CD4-positive, CD25-positive, alpha-beta regulatory T cell (primary cell): ENCODE measurements at places on chromosomes 1 and 21.

- no peak for DNase-seq
These were observed 11.6 kb downstream of the GNG4 start for GRCh38 chr1:235637756-235638534.

DNA sequence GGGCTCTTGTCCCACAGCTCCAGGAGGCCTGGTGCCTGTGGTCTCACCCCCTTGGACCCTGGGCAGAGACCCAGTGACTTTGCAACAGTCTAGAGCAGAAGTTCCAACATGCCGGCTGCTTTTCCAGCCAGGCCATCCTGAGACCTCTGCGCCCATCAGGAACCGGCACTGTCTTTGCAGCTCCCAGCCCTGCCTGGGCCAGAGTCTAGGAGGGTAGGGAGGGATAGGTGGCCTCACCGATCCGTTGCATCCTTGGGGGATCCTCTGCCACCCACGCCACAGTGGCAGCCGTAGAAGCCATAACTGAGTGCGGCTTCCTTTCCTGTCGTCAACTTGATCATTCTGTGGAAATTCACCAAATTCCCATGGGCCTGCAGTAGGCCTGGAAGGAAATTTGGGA, 1.3 kb downstream of the PLA2G2A start:
- DNase-seq, result no peak

- DNase-seq, result no peak
These were observed 21.3 kb downstream of the COL6A2 start for GRCh38 chr21:46119144-46119636.

DNA sequence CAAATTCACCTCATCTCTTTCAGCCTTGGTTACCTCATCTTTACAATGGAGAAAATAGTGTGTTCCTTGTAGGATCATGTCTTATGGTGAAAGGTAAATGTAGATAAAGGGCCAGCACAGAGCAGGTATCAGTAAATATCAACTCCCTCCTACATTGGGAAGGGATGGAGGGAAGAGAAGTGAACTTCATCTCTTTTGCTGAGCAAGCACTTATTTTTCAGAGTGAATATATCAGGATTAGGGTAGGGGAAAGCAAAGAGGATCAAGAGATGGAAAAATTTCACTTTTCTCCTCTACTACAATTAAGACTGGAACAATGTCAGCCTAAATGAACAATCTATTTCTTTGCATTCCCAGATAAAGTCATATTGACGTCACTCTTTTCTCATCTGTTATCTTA, 193.8 kb upstream of the JUN start:
- DNase-seq, result no peak

- DNase-seq, result no peak
These were observed 3.2 kb upstream of the PROX1 start for GRCh38 chr1:213984387-213985208.

DNA sequence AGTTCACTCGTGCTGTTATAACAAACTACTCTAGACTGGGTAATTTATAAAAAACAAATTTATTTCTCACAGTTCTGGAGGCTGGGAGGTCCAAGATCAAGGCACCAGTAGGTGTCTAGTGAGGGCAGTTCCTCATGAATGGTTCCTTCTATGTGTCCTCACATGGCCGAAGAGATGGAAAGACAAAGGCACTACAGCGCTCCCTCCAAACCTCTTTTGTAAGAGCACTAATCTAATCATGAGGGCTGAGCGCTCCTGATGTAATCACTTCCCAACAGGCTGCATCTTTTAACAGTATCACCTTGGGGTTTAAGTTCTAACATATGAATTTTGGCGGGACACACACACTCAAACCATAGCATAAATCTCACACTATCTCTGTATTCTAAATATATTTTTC, 54.0 kb upstream of the KANK4 start:
- DNase-seq, result no peak

DNA sequence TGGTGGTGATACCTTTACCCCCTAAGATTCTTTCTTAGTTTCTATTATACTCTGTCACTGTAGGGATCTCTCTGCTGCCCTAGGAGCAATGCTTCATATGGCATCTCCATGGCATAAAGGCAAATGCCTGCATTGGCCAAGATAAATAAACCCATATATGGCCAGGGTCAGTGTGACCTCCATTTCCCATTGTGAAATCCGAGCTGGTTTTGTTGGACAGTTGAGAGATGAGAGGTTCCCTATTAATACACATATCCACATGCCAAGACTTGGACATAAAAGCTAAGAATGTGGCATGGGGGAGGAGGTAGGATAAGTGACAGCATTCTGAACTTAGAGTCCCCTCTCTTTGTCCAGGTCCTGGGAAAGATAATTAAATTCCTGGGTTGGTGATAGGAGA, 1.4 kb downstream of the TPM3 start:
- no peak for DNase-seq

DNA sequence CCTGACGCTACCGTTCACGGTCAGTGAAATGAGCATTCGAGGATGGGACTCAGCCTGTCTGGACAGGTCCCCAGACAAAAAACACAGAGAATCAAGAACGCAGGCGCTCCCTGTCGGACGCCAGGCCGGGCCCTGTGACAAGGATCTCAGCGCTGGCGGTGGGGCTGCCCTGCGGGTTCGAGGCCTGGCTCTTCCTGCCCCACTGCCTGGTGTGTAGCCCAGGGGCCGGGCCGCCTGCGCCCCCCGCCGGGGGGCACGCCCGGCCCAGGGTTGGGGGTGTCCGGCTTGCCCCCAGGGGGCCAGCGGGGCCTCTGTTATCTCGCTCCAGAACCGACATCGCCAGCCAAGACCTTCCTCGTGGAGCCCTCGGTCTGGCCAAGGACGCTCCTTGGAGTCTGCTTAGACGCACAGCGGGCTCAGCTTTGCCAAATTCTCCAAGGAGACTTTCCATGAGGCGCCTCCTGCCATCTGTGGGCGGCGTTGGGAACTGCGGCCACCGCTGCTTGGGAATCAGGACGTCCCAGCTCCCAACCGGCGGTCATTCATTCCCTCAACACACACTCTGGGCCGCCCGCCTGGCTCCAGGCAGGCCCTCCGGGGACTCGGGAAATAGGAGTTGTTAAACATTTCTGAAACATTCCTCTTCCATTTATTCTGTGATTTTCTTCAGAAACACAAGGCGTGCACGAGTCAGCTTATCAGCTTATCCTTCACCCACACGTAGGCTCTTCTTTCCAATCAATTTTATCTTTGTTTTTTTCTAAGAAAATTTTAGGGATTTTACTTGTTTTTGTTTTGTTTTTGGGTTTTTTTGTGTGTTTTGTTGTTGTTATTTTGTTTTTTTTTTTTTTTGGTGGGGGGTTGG, 11.3 kb upstream of the RIPK4 start:
- no peak for DNase-seq

DNA sequence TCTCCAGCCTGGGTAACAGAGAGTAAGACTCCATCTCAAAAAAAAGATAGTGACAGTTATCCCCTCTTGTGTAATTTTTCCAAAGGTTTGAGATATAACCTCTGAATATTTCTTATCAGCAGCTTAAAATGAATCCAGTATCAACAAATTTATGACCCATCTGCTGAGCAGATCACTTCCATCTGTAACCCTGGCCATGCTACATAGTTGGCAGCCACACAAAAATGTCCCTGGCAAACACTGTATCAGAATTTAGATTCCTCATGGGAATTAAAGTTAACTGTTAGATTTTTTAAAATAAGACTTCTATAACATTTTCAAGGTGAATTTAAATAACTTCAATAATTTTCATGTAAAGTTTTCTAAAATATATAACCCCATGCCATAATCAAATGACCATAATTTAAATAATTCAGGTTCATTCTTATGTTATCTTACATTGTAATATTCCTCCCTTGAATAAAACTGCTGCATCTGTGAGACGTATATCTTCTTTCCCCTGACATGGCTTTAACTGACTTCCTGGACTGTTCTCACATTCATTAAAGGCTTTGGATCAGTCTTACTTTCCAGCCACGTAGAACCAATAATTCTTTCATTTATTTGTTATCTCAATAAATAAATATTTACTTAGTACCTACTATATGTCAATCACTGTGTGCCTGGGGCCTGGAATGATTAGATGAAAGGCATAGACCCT, 5.3 kb upstream of the PRPF38B start:
- no peak for DNase-seq

- DNase-seq, result no peak
These were observed 344.6 kb upstream of the LYPLAL1 start for GRCh38 chr1:218829097-218829496.
